ENCODE measurements at places on chromosomes 5 and 9. TPM values are rescaled to one million over a fixed set of nuclear protein-coding genes. Genes with fewer than 3 reads are reported as not detected.

DNA sequence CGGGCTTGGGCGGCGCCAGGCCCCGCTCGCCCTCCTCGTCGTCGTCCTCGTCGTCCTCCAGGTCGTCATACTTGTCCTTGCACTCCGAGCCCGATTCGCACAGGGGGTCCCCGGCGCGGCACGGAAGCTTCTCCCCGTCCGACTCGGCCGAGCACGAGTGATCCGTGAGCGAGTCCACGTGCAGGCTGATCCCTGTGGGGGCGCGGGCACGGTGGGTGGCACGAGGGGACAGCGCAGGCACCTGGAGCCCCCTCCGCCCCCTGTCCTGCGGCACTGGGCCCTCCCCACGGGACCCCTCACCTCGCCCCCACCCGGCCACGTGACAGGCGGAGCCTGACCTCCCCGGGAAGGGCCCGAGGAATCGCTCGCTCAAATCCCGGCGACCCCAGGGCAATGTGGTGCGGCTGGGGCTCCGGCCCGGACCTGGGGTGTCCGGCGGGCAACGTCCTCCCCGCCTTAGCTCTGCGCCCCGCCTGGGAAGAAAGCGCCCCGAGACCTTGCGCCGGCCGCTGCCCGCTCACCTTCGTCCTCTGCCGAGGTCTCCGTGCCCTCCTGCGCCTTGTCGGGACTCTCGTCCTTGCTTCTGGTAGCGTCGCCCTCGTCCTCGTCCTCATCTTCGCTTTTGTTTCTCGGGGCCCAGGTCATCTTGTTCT, 2.5 kb downstream of the IRX2 start:
- no peak overlapping the region for H3K27ac ChIP-seq
- H3K36me3 ChIP-seq: no peaks in the 10 kb centered on the region
- H3K27me3 ChIP-seq: peaks cover 25% of the 10 kb centered on the region
- no peak overlapping the region for H3K4me3 ChIP-seq
- DNase-seq: no peak

- DNase-seq: no peak
- no peak overlapping the region for H3K27ac ChIP-seq
- peaks cover 35% of the 10 kb centered on the region for H3K27me3 ChIP-seq
- H3K36me3 ChIP-seq: no peaks in the 10 kb centered on the region
These were observed 44.3 kb upstream of the BICD2 start for GRCh38 chr9:92808726-92809451.

GRCh38 chr5:61821561-61821960, 484.4 kb upstream of the KIF2A start:
- no peaks in the 10 kb centered on the region for H3K27me3 ChIP-seq
- H3K36me3 ChIP-seq: no peaks in the 10 kb centered on the region
- H3K4me1 ChIP-seq: no peaks in the 10 kb centered on the region
- DNase-seq: no peak
- H3K4me3 ChIP-seq: no peak overlapping the region
- H3K27ac ChIP-seq: no peak overlapping the region

- H3K4me3 ChIP-seq: no peak overlapping the region
- no peaks in the 10 kb centered on the region for H3K27me3 ChIP-seq
- DNase-seq: no peak
- H3K4me1 ChIP-seq: peaks cover 5% of the 10 kb centered on the region
- peaks cover 17% of the 10 kb centered on the region for H3K36me3 ChIP-seq
- peak overlapping the region; percentile 22 for H3K27ac ChIP-seq
These were observed 41.9 kb downstream of the NCS1 start for GRCh38 chr9:130213911-130214761.

DNA sequence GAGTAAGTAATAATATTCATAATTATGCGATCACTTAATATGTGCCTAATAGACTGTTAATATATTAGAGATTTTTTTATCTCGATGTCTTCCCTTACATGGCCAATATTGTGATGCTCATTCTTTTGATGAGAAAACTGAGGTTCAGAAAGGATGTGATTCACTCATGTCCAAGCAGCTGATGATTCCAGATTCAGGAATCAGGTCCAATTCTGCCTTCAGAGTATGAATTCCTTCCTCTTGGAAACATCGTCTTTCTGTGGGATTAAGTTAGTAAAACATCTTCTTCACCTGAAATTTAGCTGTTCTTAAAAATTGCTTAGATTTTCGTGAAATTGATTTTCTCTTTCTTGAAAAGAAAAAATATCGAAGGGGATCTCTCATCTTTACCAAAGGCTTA, 242.5 kb upstream of the RFX3 start:
- H3K27me3 ChIP-seq: no peaks in the 10 kb centered on the region
- no peak for DNase-seq
- no peak overlapping the region for H3K4me3 ChIP-seq

- H3K27ac ChIP-seq: no peak overlapping the region
- no peaks in the 10 kb centered on the region for H3K27me3 ChIP-seq
- no peaks in the 10 kb centered on the region for H3K36me3 ChIP-seq
- DNase-seq: no peak
- no peak overlapping the region for H3K4me3 ChIP-seq
- no peaks in the 10 kb centered on the region for H3K4me1 ChIP-seq
These were observed 224.1 kb upstream of the RIOK2 start for GRCh38 chr5:97406946-97407676.

- H3K4me3 ChIP-seq: peak within 1 kb of the TSS; percentile 83
- no peaks in the 10 kb centered on the region for H3K36me3 ChIP-seq
- peak; percentile 78 for DNase-seq
- H3K27me3 ChIP-seq: no peaks in the 10 kb centered on the region
- H3K4me1 ChIP-seq: no peaks in the 10 kb centered on the region
- peak within 1 kb of the TSS; percentile 67 for H3K27ac ChIP-seq
These were observed at the start of gene GBGT1 for GRCh38 chr9:133163504-133164172. GBGT1 (minus strand) TSS chr9:133163914; CDS start chr9:133162412, 1,502 bp downstream.

DNA sequence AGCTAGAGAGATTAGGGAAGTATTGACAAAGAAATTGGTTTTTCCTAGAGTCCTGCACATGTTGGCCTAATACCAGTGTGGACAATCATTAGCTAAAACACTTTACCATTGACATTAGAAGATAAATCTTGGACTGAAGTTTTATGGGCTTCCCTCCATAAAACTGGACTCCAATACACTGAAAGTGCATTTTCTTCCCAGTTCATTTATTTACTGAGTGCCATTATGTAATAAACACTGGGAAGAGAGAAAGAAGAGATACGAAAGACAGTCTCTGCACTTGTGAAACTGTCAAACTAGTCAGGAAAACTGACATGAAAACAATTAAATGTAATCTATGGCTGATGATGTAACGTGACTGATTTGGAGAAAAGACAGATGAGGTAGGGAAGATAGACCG, 539.3 kb downstream of the ZNF608 start:
- no peaks in the 10 kb centered on the region for H3K4me1 ChIP-seq
- H3K27me3 ChIP-seq: no peaks in the 10 kb centered on the region
- no peaks in the 10 kb centered on the region for H3K36me3 ChIP-seq
- DNase-seq: no peak
- no peak overlapping the region for H3K27ac ChIP-seq

DNA sequence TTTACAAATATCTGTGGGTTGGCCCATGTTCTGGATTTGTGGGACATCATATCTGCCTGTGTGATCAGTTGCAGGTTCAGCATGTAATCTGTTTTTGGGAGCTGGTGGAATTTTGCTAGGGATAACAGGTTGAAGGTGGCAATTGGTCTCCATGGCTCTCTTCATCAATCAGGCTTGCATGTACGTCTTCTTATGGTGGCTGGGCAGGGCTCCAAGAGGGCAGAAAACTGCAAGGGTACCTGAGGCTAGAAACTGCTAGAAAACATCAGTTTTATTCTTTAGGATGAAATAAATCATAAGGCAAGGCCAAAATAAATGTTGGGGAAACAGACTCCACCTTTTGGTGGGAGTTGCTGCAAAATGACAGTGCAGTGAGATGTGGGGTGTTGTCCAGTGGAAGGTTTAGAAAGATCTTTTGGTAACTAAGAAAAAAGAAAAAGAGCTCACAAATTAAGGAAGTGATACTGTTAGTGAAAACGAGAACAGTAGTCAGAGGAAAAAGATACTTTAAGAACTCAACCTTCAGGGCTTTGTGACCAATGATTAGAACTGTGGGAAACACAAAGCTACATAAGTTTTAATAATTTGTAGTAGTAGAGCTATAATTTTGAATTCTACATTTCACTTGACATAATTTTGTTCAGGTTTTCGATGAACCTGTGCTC, 300.7 kb upstream of the IZUMO3 start:
- no peak overlapping the region for H3K4me3 ChIP-seq
- no peaks in the 10 kb centered on the region for H3K27me3 ChIP-seq
- no peak overlapping the region for H3K27ac ChIP-seq
- no peaks in the 10 kb centered on the region for H3K4me1 ChIP-seq
- DNase-seq: no peak

GRCh38 chr5:4097199-4097598, 501.6 kb downstream of the IRX1 start:
- DNase-seq: no peak
- H3K4me1 ChIP-seq: no peaks in the 10 kb centered on the region

Gene MATR3
- total RNA-seq: 58.8 TPM

Gene TERT
- not detected for total RNA-seq

Gene CDHR2
- total RNA-seq: not detected

Gene MEGF10
- total RNA-seq: 0.11 TPM

Measured in ascending aorta (tissue), 2 donors.